Testis (tissue), 5 donors: ENCODE measurements at places on chromosomes 2 and 18. TPM values are rescaled to one million over a fixed set of nuclear protein-coding genes. Genes with fewer than 3 reads are reported as not detected.

- no peak for DNase-seq
Measured at GRCh38 chr2:235712176-235712575, 218.3 kb downstream of the AGAP1 start.

- DNase-seq: no peak
Measured at GRCh38 chr18:12803069-12803936, 80.7 kb downstream of the PTPN2 start.

DNA sequence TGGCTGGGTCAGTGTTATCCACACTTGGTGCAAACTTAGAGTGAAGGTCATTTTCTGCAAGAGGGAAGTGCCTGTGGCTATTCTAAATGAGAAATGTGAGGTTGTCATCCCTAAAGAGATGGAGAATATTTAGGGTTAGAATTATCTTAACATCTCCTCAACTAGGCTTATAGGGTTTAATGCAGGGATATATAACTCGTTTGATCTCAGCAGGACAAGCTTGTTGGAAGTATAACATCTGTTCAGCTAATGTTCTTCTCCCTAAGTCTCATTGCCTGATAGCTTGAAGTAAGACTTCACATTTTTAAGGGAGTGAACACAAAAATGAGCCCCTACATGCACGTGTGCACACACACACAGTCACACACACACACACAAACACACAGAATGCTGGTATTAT is 75.9 kb upstream of the NRXN1 start:
- DNase-seq: no peak

DNA sequence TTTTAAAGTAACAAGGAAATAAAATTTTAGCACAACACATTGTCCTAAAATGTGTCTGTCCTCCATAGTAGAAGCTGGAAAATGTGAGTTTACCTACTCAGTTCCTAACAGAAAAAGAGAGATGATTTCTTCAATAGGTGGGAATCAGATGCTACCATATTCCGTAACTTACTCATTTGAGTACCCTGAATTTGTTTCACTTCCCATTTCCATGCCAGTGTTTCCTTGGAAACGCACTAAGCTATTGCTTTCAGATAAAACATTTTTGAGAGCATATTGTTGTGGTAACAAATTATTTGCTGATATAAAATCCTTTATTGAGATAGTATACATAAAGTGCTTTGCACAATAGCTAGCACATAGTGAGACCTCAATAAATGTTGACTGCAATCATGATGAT is 137.5 kb upstream of the BARD1 start:
- no peak for DNase-seq

Gene MC2R
- total RNA-seq: not detected

Gene PIEZO2
- 2.3 TPM for total RNA-seq
